ENCODE measurements at places on chromosomes 5 and 9.

DNA sequence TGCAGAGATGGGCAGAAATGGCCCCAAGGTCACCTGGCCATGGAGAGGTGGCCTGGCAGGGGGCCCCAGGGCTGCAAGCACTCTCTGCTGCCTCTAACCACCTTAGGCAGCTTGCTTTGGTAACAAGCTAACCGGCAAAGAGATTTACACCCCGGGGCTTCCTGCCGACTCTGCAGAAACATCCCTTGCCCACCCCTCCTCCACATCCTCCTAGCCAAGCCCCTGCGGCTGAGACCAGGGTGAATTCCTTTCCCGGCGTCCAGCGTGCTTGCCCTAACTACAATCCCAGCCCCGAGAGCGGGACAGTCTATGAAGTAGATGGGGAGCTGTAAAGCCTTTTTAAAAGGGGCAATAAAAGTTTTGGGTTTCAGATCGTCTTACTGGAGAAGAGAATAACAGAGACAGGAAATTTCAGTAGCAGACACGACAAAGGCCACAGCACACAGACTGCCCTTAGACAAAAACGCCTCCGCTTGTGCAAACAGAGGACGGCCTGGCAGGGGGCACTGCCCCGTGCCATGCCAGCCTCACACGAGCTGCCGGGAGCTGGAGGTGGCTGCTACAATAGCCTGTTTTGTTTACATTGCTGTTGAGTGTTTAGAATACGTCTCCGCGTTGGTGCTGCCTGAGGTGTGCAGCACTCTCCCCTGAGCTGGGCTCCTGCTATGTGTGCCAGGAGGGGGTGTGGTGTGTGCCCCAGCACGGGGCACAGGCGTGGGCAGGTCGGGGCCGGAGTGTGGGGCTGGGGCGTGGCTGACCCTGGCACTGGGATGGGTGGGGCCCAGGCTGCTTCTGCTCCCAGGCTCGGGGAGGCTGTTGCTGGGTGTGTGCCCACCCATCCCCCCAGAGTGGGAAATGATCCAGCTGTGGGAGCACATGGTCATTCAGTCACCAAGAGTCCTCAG lies 15.3 kb downstream of the MYMK start:
- DNase-seq: peak; percentile 44

- no peak for DNase-seq
Observed at GRCh38 chr9:505741-506059, 291.0 kb downstream of the DOCK8 start.

DNA sequence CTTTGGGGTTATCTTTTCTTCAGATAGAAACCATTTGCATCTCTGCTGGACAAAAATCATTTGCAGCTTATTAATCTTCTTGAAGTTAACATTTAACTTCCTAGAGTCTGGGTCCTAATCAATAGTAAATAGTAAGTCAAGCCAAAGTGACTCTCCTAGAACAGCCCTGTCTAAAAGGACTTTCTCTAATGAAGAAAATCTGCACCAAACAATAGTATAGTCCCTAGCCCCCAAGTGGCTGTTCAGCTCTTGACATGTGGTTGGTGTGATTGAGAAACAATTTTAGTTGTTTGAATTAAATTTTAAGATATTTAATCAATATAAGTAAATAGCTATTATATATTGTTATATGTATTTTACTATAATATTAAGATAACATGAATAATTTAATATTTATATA lies 64.6 kb upstream of the SHB start:
- DNase-seq: no peak

- DNase-seq: no peak
Observed at GRCh38 chr5:95986937-95987520, 25.4 kb upstream of the ELL2 start.

GRCh38 chr5:72182686-72183085 lies 75.4 kb downstream of the MAP1B start:
- no peak for DNase-seq

- no peak for DNase-seq
Observed at GRCh38 chr5:109350537-109351270, 59.1 kb downstream of the PJA2 start.

DNA sequence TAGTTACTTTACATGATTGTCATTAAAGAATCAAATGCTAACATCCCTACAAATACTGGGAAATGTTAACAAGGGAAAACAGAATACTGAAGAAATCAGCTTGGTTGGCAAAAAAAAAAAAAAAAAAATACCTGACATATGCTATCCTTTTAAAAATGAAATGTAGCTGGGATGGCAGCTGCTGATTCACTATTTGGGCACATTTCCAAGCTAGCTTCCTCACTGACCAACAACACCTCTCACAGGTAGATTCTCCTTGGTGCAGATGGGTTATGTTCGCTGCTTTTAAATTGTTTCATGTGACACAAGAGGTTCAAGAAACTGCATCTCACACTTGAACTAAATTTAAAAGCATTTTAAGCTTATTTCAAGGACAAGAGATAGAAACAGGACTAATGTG lies 6.1 kb upstream of the PRUNE2 start:
- no peak for DNase-seq

GRCh38 chr5:124783794-124784193 lies 37.4 kb upstream of the ZNF608 start:
- DNase-seq: no peak
